Thymus (tissue), 14 donors: ENCODE measurements at places on chromosomes 1 and 21. TPM values are rescaled to one million over a fixed set of nuclear protein-coding genes. Genes with fewer than 3 reads are reported as not detected.

DNA sequence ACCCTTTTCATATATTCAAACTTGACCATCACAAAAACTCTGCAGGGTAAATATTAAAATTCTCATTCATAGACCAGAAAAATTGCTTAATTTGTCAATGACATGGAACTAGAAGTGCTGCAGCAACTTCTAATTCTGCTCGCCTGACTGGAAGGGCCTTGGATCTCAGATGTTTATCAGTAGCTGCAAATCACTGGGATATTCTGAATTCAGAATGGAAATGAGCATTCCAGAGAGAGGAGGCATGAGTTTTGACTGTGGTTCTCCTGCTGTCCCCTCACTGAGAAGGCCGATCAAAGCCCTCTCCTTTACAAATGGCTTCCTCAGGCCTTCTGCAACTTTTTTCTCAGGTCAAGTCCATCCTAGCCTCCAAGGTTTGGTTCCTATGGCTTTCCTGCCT is 171.3 kb upstream of the FAM78B start:
- no peak overlapping the region for H3K27ac ChIP-seq
- no peaks in the 10 kb centered on the region for H3K36me3 ChIP-seq
- DNase-seq = no peak
- H3K27me3 ChIP-seq = no peaks in the 10 kb centered on the region
- H3K4me1 ChIP-seq = no peaks in the 10 kb centered on the region

GRCh38 chr1:185257950-185258208 is 59.2 kb downstream of the IVNS1ABP start:
- no peaks in the 10 kb centered on the region for H3K36me3 ChIP-seq
- DNase-seq = no peak
- H3K4me1 ChIP-seq = no peaks in the 10 kb centered on the region
- no peak overlapping the region for H3K27ac ChIP-seq
- H3K27me3 ChIP-seq = no peaks in the 10 kb centered on the region
- H3K4me3 ChIP-seq = no peak overlapping the region

GRCh38 chr1:91513160-91513559 is 12.5 kb downstream of the CDC7 start:
- H3K4me1 ChIP-seq = no peaks in the 10 kb centered on the region
- H3K27ac ChIP-seq = no peak overlapping the region
- peaks cover 4% of the 10 kb centered on the region for H3K36me3 ChIP-seq

DNA sequence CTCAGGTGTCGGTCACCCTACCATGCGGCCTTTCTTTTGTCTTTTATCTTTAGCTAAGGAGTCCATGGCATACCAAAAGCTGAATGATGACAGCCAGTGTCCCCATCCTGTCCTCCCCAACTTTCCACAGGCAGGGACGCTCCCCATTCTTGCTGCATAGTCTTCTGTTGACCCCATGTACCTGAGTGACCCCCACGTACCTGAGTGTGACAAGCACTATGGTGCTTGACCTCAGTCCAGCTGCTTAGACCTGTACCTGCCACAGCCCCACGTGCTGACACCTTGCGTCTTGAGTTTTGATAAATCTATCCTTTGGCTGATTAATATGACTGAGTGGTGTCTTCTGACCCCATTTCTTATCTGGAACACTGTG is 26.9 kb downstream of the SKI start:
- H3K27me3 ChIP-seq = no peaks in the 10 kb centered on the region
- H3K4me3 ChIP-seq = no peak overlapping the region
- peaks cover 3% of the 10 kb centered on the region for H3K36me3 ChIP-seq
- peak overlapping the region; percentile 87 for H3K27ac ChIP-seq
- DNase-seq = no peak

- H3K36me3 ChIP-seq = peaks cover 47% of the 10 kb centered on the region
- H3K4me1 ChIP-seq = peaks cover 61% of the 10 kb centered on the region
- H3K4me3 ChIP-seq = no peak overlapping the region
- no peak for DNase-seq
- peak overlapping the region; percentile 53 for H3K27ac ChIP-seq
- no peaks in the 10 kb centered on the region for H3K27me3 ChIP-seq
Observed at GRCh38 chr21:42421018-42421793, 17.5 kb downstream of the UBASH3A start.

DNA sequence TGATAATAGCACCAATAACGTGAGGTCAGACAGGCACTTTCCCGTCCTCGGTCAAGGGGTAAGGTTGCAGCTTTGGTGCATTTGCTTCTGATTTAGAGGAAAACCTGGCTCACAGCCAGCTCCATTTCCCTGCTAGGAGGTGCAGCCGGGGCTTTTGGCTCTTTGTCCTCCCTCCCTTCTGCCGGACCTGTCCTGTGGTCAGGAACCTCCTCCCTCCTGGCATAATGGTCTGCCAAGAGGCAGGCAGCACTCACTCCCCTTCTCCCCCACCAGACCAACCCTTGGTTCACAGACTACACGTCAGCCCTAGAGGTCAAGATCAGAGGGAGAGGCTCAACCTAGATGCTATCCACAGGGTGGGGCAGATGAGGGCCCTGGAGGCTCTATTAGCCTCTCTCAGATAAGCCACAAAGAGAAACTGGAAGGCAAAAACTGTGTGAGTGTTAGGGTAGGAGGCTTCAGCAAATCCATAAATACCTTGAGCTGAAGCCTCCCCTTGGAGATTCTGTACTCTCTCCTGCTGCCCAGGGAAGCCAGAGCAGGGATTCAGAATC is 64.8 kb downstream of the PLXNA2 start:
- DNase-seq = no peak
- H3K4me1 ChIP-seq = peaks cover 66% of the 10 kb centered on the region
- H3K4me3 ChIP-seq = no peak overlapping the region
- H3K27me3 ChIP-seq = no peaks in the 10 kb centered on the region
- H3K27ac ChIP-seq = no peak overlapping the region

GRCh38 chr1:54220004-54220811 is 20.2 kb downstream of the MRPL37 start:
- no peak overlapping the region for H3K4me3 ChIP-seq
- peak overlapping the region; percentile 37 for H3K27ac ChIP-seq
- peaks cover 6% of the 10 kb centered on the region for H3K4me1 ChIP-seq
- DNase-seq = no peak

DNA sequence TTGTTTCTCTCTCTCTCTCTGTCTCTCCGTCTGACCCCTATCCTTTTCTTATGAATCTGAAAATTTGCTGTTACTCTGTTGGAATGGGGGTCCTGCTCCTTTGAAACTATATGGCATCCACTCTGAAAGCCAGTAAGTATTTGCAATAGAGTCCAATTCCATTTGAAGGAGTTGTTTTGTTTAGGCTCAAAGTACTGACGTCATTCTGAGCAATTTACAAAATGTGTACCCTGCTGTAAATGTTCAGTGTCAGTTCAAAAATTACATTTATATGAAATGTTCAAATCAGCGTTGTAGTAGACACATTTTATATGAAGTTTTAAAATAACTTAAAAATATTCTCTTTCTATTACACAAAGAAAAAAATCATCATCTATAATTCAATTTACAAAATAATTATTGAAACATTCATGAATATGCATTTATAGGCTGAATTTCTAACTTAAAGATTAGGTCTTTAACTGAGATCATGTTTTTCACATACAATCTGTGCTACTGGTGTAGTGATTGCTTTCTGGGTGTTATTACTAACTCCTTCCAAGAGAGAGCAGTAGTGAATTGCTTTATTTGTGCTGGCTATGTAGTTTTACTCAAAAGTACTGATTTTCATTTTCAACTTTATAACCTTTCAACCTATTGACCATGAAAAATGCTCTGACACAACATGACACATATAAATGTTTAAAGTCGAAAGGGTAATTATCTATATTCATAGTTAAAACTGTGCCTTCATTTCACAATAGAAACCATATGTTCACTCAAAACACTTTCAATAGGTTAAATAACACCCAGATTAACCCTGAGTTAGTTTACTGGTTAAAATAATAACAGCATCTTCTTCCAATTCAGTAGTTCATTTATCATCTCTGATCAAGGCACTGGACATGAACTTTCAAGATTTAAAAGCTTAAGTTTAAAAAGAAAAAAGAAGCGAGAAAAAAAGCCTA is 253.1 kb upstream of the ADGRL4 start:
- H3K4me3 ChIP-seq = no peak overlapping the region

- no peak overlapping the region for H3K4me3 ChIP-seq
- H3K27ac ChIP-seq = no peak overlapping the region
- no peaks in the 10 kb centered on the region for H3K36me3 ChIP-seq
- H3K4me1 ChIP-seq = peaks cover 11% of the 10 kb centered on the region
Observed at GRCh38 chr1:162389971-162390370, 8.4 kb downstream of the C1orf226 start.

DNA sequence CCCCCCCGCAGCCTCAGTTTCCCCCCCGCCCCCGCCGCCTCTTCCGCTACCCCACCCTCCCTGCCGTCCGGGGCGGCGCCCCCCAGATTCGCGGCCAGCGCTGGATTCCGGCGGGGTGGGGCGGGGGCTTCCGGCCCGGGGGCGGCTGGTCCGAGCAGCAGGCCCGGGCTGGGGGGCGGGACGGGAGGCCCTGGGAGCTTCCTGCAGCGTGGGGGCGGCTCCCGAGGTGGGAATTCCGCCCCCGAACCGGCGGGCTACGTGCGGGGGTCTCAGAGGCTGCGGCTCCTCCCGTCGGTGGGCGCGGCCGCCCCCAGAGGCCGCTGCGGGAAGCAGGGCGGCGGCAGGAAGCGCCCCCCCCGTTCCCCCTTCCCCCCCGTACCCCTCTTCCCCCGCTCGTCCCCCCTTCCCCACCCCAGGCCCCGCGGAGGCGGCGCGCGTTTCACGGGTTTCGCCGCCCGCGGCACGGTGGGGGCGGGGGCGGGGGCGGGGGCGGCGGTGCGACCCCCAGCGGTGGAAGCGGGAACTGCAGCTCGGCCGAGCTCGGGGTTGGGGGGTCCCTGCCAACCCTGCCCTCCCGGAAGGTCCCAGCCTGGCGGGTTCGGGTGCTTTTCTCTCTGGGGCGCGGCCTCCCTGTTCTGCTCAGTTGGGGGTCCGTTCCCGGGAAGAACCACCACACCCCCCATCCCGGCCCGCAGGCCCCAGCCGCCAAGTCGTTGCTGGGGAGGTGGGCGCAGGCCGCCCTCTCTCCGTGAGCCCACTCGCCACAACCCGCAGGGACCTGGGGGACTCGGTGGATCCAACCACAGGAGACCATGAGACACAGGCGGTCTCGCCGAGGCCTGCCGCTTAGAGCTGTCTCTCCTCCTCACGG is 76.3 kb downstream of the MORN1 start:
- H3K27ac ChIP-seq = peak overlapping the region; percentile 86
- H3K27me3 ChIP-seq = peaks cover 6% of the 10 kb centered on the region
- H3K4me1 ChIP-seq = peaks cover 28% of the 10 kb centered on the region
- peak overlapping the region; percentile 77 for H3K4me3 ChIP-seq
- DNase-seq = no peak

- H3K27ac ChIP-seq = no peak overlapping the region
- H3K36me3 ChIP-seq = no peaks in the 10 kb centered on the region
- no peaks in the 10 kb centered on the region for H3K4me1 ChIP-seq
- H3K4me3 ChIP-seq = no peak overlapping the region
Observed at GRCh38 chr1:113684153-113684541, 75.1 kb downstream of the PHTF1 start.

- no peaks in the 10 kb centered on the region for H3K27me3 ChIP-seq
- H3K4me3 ChIP-seq = no peak overlapping the region
- H3K4me1 ChIP-seq = no peaks in the 10 kb centered on the region
- no peaks in the 10 kb centered on the region for H3K36me3 ChIP-seq
- DNase-seq = no peak
Observed at GRCh38 chr21:24163539-24163938, 1443.7 kb downstream of the MRPL39 start.

DNA sequence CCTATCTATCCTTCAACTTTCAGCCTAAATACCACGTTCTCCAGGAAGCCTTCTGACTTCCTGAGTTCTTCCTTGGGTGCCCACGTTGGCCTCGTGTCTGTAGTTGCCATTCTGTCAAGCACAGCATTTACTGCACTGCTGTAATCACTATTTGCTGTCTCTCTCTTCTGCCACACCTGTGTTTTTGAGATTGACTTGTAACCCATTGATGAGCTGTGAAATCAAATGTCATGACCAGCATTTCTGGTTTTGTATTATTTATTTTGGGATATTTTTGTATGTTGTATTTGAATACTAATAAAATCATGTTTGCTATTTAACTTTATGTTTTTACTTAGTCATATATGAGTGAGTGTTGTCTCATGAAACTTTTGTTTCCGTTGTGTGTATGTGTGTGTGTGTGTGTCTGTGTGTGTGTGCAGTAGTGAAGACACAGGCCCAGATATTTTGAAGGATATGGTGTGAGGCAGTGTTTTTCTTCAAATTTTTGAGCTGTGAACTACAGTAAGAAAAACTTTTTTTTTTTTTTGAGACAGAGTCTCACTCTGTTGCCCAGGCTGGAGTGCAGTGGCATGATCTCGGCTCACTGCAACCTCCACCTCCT is 126.2 kb upstream of the SERBP1 start:
- no peak overlapping the region for H3K4me3 ChIP-seq
- H3K27me3 ChIP-seq = no peaks in the 10 kb centered on the region
- H3K27ac ChIP-seq = no peak overlapping the region
- no peak for DNase-seq

GRCh38 chr21:28928578-28929420 is 63.9 kb downstream of the LTN1 start:
- H3K27ac ChIP-seq = no peak overlapping the region
- H3K4me3 ChIP-seq = no peak overlapping the region
- no peaks in the 10 kb centered on the region for H3K36me3 ChIP-seq

DNA sequence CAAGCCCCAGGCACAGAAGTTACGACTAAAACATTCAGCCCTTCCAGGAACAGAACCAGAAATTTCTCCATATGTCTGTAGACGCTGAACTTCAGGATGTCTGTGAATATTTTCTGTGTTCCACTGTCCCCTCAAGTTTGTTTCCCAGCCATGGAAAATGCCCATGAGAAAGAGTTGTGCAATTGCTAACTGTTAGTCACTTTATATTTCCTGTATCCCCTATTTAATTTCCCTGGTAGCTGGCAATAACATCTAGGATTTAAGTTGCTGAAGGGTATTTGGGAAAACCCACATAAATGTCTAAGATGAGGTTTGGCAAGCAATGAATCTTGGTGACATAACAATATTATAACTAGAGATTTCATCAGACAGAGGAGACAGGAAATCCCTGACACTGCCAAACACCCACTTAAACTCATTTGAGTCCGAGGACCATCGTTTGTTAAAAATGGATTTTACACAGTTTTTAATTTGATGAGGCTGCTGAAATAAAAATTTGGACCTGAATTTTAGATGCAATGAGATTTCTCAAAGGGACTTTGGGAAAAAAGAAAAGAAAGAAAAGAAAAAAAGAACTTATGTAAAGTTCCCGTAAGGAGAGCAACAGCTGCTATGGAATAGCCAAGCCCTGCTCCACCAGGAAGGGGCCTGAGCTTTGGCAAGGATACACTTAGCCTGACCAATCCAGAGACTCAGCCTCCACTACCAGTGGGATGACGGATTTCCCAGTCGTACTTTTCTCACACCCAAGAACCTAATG is 21.8 kb upstream of the ERRFI1 start:
- H3K4me3 ChIP-seq = no peak overlapping the region
- no peak overlapping the region for H3K27ac ChIP-seq
- H3K27me3 ChIP-seq = no peaks in the 10 kb centered on the region
- DNase-seq = no peak
- H3K4me1 ChIP-seq = no peaks in the 10 kb centered on the region
- no peaks in the 10 kb centered on the region for H3K36me3 ChIP-seq

PTGFR gene
- 0.14 TPM for total RNA-seq

DYRK1A gene
- 64.7 TPM for total RNA-seq

SELENOF gene
- 209 TPM for total RNA-seq

CLCA4 gene
- 0.05 TPM for total RNA-seq

GRIK3 gene
- total RNA-seq = 0.05 TPM

FAM89A gene
- total RNA-seq = 3.7 TPM

CRYBG2 gene
- 0.76 TPM for total RNA-seq

KIF17 gene
- 0.85 TPM for total RNA-seq
